ENCODE measurements at places on chromosomes 16 and 17.

- no peak for DNase-seq
These were observed 29.7 kb downstream of the MYO15A start for GRCh38 chr17:18138065-18138749.

DNA sequence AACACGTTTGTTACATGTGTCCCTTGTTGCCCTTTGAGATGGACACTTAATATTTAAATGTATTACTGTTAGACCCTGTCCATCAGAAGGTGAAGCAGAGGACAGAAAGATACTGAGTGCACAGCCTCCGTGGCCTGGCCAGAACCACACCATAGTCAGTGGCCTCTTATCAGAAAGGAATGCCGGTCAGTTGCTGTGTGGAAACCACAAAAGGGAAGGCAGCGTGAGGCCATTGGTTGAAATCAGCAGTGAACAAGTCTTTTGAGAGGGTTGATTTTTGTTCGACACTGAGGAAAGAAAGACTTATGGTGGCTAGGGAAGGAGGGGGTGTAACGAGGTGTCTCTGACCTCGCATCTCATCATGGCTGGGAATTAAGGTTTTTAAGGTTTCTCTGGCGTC, 85.4 kb upstream of the CLEC18A start:
- DNase-seq: no peak

DNA sequence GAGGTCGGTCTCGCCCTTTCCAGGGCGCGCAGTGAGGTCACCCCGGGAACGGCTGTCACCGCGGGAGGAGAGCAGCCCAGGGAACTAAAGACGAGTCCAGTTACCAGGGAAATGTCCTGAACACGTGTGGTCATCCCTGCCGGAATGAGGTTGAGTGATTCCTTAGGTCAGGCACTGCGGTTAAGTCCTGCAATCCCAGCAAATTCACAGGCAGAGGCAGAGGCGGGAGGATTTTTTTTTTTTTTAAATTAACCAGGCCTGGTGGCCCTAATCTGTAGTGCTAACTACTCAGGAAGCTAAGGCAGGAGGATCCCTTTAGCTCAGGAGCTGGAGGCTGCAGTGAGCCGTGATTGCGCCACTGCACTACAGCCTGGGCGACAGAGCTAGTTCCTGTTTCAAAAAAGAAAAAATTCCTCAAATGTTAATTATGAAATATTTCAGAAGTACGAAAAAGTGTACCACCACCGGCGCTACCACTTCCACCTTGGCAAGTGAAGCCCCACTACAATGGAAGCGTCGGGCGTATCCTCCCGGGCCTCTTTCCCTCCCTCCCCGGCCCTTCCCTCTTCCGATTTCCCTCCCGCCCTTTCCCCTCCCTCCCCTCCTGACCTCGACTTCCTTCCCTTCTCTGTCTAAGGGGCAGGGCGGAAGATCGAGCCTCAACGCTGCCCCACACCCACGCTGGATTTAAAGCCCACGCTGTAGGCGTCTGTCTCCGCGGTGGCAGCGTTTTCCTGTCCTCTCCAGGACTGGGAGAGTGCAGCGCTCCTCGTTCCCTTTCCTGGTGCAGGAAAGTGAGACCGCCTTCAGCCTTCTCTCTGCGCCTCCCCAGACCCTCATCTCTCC, 27.3 kb downstream of the SLFN11 start:
- DNase-seq: peak; percentile 10

- no peak for DNase-seq
These were observed 305.2 kb upstream of the RBFOX1 start for GRCh38 chr16:7027401-7027800.

- no peak for DNase-seq
These were observed 12.1 kb downstream of the ATP2C2 start for GRCh38 chr16:84380405-84380804.

- no peak for DNase-seq
These were observed 4.1 kb downstream of the HS3ST3B1 start for GRCh38 chr17:14304773-14305517.

All from epithelial cell of esophagus (primary cell).